Renal pelvis (tissue), 12 donors: ENCODE measurements at places on chromosomes 4 and X. TPM values are rescaled to one million over a fixed set of nuclear protein-coding genes. Genes with fewer than 3 reads are reported as not detected.

DNA sequence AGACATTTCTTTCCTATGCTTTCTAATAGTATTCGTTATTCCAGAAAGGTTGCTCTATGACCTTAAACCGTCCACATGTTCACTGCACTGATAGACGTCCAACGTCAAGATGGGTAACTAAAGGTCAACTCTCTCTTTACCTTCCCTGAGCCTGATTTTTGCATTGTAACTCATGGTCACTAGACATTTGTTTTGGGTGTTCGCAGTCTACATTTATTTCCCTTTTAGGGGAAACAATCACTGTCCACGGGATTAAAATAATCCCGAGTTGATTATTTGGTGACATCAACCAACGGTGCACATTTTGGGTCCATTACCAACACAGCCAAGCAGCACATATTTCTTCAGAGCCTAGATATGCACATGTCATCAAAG, 540 bp upstream of the HADH start:
- DNase-seq: no peak

- no peak for DNase-seq
These were observed 216.3 kb downstream of the HHIP start for GRCh38 chr4:144862210-144862609.

DNA sequence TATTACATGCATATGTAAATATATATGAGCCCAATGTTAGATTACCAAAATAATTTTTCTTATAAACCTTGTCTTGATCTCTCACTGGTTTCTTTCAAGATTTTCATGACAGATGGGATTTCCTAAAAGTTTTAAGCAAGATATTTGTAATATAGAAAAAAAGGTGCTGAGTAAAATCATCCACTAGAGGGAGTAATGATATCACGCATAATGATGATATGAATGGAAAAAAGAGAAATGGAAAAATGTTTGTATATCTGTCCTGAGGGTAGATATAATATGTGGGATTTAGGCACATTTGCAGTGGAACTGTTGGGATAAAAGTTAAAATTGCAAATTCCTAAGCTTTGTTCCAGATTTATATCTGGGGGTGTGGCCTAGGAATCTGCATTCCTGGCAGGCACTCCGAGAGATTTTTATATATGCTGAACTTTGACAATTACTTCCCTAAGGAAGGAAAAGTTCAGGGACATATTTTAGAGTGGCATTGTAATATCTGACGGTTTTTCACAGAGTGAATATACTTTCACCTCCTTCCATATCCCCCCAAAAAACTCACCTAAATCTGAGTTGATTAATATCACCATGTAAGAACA, 60.5 kb downstream of the TMA16 start:
- DNase-seq: no peak

DNA sequence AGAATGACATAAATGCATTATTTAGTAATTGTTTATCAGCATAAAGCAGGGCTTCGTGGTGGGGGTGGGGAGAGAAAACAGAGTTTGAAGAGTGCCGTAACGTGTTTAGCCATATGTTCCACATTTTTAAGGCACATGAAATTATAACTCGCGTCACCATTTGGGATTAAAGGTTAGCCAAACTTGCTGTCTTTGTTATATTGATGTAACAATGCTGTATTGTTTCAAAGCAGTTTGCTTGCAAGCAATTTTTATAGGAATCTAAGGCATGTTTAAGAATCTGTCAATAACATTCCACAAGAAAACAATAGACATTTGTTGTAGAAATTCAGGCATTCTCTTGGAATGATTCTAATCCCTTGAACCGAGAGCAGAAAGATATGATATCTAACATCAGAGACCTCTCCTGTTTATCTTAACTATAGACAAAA, 78.3 kb downstream of the CLDN22 start:
- DNase-seq: no peak

GRCh38 chrX:135973025-135973547, 702 bp downstream of the MMGT1 start:
- peak; percentile 34 for DNase-seq

GRCh38 chr4:84319124-84319523, 180.0 kb downstream of the NKX6-1 start:
- no peak for DNase-seq

TLR3 gene
- 11.4 TPM for polyA plus RNA-seq
